ENCODE measurements at places on chromosomes 7 and 10.

GRCh38 chr7:101154693-101155102 is 422 bp downstream of the AP1S1 start:
- DNase-seq = peak; percentile 19

- DNase-seq = no peak
Observed at GRCh38 chr10:44217274-44217820, 167.6 kb downstream of the CXCL12 start.

DNA sequence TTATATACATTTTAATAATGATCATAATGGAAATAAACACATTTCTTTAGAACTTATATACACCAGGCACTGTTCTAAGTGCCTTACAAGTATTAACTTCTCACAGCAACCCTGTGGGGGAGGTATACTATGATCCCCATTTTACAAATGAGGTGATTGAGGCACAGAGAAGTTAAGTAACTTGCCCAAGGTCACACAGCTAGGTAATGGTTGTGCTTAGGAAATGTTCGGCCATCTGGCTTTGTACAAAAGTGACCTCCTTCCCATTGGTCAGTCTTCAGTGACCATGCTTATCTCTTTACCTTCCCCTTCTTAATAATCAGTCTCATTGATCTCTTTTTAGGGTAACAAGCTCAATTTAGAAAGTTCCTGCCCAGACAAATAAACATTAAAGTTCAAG is 158.8 kb downstream of the KIAA1217 start:
- DNase-seq = no peak

GRCh38 chr7:15801551-15801950 is 115.1 kb upstream of the MEOX2 start:
- DNase-seq = peak; percentile 68

DNA sequence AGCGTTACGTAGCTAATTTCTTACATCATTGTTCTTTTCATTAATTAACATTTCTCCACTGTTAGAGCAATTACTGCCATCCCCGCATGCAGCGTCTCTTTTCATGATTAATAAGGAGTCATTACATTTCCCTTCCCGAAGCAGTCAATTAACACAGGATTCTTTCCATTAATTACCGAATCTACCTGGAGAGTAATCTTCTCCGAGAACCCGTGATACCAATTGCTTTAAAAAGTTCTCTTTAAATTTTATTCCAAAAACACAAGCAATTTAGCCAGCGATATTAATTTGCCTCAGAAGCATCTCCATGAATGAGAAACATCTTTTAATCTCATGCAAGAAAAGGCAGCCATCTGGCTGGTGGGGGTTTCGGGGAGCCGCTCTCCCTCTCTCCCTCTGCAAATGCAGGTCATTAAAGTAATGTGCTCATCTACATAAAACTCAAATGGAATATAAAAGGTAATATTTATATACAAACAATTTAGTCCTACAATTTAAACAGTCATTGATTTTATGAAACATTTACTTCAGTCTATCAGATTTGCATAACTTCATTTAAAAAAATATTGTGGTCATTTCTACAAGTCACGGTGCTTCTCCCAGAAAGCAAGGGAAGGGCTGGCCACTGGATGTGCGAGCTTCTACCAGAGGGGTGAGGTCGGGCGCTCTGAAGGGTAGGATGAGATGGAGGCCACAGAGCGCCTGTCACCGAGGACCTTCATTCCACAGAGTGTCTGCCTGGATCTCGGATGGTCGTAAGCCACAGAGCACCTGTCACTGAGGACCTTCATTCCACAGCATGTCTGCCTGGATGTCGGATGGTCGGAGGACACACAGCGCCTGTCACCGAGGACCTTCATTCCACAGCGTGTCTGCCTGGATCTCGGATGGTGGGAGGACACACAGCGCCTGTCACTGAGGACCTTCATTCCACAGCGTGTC is 145.0 kb downstream of the WDR37 start:
- no peak for DNase-seq

DNA sequence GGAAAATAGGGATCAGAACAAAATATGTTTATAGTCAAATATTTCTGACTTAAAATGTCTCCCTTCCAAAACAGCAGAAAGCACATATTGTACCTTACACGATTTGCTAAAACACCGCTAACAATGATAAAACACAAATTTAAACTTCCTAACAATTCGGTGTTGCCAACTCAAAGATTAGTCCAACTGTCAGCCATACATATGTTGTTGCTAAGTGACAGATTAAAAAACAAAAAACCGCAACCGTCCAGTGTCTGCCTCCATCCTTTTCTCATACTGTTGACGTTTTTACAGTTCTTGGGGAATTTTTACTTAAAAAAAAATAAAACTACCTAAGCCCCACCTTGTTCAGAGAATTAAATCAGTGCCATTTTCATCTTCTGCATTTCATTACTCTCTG is 118.0 kb downstream of the RAB11FIP2 start:
- DNase-seq = no peak

- no peak for DNase-seq
Observed at GRCh38 chr10:103553743-103554487, 60.4 kb downstream of the NEURL1 start.

DNA sequence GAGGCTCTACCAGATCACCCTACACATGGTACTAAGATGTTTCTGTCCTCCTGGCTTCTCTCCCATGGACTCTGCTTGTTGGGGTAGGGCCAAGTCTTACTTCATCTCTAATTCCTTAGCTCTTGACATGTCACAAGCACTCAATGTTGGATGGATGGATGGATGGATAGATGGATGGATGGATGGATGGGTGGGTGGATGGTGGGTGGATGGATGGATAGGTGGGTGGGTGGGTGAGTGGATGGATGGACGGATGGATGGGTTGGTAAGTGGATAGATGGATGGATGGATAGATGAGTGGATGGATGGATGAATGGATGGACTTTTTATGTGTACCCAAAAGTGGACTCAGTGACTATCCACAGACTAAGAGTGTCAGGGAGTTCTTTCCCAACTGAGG is 28.5 kb downstream of the HSPA12A start:
- no peak for DNase-seq

DNA sequence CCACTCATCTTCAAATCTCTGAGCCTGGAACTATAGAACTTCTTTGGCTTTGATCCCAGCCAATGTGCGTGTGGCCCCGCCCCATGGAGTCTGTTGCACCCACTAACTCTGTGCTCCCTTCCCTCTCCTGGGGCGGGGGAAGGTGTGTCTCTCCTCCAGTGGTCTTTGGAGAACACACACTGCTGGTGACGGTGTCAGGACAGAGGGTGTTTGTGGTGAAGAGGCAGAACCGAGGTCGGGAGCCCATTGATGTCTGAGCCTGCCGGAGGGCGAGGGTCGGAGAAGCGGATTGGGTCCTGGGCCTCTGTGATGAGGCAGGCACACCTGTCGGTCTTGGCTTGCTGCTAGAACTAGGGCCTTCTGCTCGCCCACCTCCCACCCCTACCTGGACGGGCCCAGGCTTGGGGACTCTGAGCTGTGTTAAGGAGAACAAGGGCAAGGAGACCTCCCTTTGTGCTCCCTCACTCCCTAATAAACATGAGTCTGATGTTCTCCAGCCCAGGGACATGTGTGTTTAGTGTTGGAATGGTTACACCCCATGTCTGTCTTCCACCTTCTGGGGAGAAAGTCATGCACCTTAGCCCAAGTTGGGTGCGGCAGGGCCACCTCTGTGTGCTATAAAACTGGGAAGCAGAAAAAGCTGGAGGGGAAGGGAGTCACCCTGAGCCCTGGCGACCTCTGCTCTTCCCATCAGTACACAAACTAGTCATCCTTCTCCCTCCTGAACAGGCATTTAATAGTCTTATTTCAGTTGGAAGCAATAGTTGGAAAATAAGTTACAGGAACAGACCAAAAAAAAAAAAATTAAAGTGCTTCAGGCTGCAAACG is 4.6 kb downstream of the TRAPPC14 start:
- DNase-seq = no peak

- no peak for DNase-seq
Observed at GRCh38 chr10:126525326-126525725, 137.0 kb upstream of the ADAM12 start.

GRCh38 chr7:151924508-151924907 is 31.7 kb upstream of the GALNTL5 start:
- no peak for DNase-seq

Measured in ELR (cell line).